Activated CD8-positive, alpha-beta T cell treated with anti-CD3 and anti-CD28 coated beads for 36 hours (primary cell): ENCODE measurements at places on chromosomes 5 and 9.
A peak's percentile ranks its signal among the peaks of the same experiment; 100 is the strongest.

- H3K4me1 ChIP-seq = no peaks in the 10 kb centered on the region
- no peaks in the 10 kb centered on the region for H3K27me3 ChIP-seq
- H3K4me3 ChIP-seq = no peak overlapping the region
- H3K36me3 ChIP-seq = peaks cover 31% of the 10 kb centered on the region
- H3K27ac ChIP-seq = no peak overlapping the region
- no peak for DNase-seq
Measured at GRCh38 chr5:864492-865167, 13.8 kb upstream of the ZDHHC11 start.

DNA sequence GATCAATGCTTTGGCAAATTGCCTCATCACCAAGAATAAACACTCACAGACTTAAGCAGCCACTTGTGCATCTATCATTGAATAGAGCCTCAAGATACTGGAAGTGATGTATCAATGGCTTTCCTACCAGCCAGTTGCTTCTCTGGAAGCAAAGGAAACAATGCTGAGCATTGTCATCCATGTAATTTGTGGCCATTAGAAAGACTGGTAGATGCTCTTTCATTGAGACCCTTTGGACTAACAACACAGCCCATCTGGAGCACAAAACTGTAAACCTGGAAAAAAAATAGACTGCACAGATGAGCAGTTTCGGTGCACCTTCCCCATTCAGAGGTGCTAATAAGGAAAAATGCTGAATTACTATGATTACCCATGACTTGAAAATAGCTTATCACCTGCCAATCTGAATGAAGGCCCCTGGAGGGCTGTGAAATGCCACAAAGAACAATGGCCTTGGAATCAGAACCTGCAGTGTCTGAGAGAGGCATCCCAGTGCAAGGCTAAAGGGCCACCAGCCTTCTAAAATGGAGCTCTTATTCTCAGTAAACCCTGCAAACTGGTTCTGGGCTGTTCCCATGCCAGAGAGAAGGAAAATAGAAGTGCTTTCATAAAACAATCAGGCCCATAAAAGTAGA is 127.5 kb downstream of the RFK start:
- no peaks in the 10 kb centered on the region for H3K4me1 ChIP-seq
- no peaks in the 10 kb centered on the region for H3K27me3 ChIP-seq
- H3K27ac ChIP-seq = no peak overlapping the region
- no peak overlapping the region for H3K4me3 ChIP-seq
- no peak for DNase-seq
- no peaks in the 10 kb centered on the region for H3K36me3 ChIP-seq

- H3K4me3 ChIP-seq = no peak overlapping the region
- H3K36me3 ChIP-seq = no peaks in the 10 kb centered on the region
- peaks cover 3% of the 10 kb centered on the region for H3K4me1 ChIP-seq
- no peak overlapping the region for H3K27ac ChIP-seq
Measured at GRCh38 chr5:61207884-61208283, 45.6 kb upstream of the SMIM15 start.

DNA sequence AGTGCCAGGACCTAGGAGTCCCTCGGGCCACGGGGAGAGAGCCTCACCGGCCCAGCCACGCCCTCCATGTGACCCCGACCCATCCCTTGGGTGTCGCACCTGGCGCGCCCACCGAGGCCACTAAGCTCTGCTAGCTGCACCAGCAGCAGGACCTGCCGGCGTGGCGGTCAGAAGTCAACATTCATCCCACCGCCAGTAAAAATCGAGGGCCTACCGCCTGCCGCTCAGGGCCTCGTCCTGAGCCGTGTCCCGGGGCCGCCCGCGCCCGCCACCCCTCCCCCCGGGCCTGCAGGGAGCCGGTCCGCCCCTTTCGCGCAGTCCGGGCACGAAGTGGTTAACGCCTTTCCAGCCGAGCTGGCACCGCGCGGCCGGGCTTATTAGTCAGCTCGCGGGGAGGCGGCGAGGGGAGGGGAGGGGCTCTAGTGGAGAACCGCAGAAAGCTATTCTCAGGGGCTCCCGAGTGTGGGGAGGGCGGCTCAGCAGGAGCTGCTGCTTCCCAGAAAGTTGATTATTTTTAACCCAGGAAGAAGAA is 124.4 kb downstream of the C9orf50 start:
- peak overlapping the region; percentile 51 for H3K4me3 ChIP-seq
- peak; percentile 92 for DNase-seq
- H3K27ac ChIP-seq = peak overlapping the region; percentile 71
- H3K27me3 ChIP-seq = no peaks in the 10 kb centered on the region
- peaks cover 9% of the 10 kb centered on the region for H3K36me3 ChIP-seq

- DNase-seq = peak; percentile 79
- H3K27me3 ChIP-seq = peaks cover 9% of the 10 kb centered on the region
- no peaks in the 10 kb centered on the region for H3K36me3 ChIP-seq
- no peaks in the 10 kb centered on the region for H3K4me1 ChIP-seq
- H3K4me3 ChIP-seq = no peak overlapping the region
Measured at GRCh38 chr5:139863855-139864558, 68.4 kb downstream of the PSD2 start.

- peak overlapping the region; percentile 58 for H3K4me3 ChIP-seq
- peaks cover 94% of the 10 kb centered on the region for H3K4me1 ChIP-seq
- H3K27ac ChIP-seq = peak overlapping the region; percentile 96
Measured at GRCh38 chr5:119322948-119323537, 32.8 kb upstream of the TNFAIP8 start.

DNA sequence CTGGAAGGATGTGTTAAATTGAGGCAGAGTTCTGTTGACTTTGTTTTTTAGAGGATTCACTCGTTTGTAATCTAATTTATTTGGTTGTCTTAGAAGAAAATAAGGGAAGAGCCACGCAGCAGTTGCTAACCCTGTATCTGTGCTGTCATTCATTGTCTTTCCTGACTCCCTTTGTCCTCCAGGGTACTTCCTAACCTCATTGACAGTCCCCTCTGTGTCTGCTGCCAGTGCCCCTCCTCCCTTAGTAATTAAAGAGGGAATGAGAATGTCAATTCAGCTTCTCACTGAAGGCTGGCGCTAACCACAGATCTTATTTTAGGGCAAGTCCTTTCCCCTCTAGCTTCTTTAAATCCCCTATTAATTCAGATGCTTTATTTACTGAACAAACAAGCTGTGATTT is 84.0 kb downstream of the MAST4 start:
- H3K36me3 ChIP-seq = no peaks in the 10 kb centered on the region
- H3K4me3 ChIP-seq = no peak overlapping the region
- H3K27ac ChIP-seq = no peak overlapping the region
- DNase-seq = no peak
- H3K4me1 ChIP-seq = no peaks in the 10 kb centered on the region

GRCh38 chr9:130938184-130938651 is 829 bp downstream of the FIBCD1 start:
- no peaks in the 10 kb centered on the region for H3K36me3 ChIP-seq
- H3K27ac ChIP-seq = no peak overlapping the region
- no peak overlapping the region for H3K4me3 ChIP-seq
- no peak for DNase-seq
- H3K4me1 ChIP-seq = peaks cover 7% of the 10 kb centered on the region
- peaks cover 45% of the 10 kb centered on the region for H3K27me3 ChIP-seq

DNA sequence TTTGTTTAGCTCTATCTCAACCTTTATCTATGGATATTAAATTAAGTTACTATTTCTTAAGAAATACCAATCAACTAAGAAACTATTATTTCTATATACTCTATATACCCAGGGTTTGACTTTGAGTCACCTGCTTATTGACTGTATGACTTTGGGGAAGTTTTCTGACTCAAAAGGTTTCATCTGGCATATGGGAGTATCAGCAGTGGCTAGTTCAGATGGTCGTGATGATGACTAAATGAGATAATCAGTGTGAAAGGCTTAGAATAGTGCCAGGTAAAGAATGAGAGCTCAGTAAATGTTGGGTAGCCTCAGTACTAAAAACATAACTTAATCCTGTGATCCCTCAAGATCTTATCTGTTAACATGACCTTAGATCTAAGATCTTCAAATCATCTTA is 179.7 kb upstream of the ISL1 start:
- H3K4me1 ChIP-seq = no peaks in the 10 kb centered on the region
- no peaks in the 10 kb centered on the region for H3K36me3 ChIP-seq
- H3K4me3 ChIP-seq = no peak overlapping the region
- H3K27ac ChIP-seq = no peak overlapping the region

GRCh38 chr5:174418809-174419539 is 305.4 kb upstream of the MSX2 start:
- H3K36me3 ChIP-seq = no peaks in the 10 kb centered on the region
- H3K27me3 ChIP-seq = peaks cover 18% of the 10 kb centered on the region
- peaks cover 8% of the 10 kb centered on the region for H3K4me1 ChIP-seq

- no peak within 1 kb of the TSS for H3K4me3 ChIP-seq
- H3K27me3 ChIP-seq = peaks cover 55% of the 10 kb centered on the region
- no peaks in the 10 kb centered on the region for H3K36me3 ChIP-seq
Measured at GRCh38 chr5:135578685-135579341, at the start of gene CXCL14. CXCL14 (minus strand) TSS chr5:135578991; CDS start chr5:135578778, 213 bp downstream.

DNA sequence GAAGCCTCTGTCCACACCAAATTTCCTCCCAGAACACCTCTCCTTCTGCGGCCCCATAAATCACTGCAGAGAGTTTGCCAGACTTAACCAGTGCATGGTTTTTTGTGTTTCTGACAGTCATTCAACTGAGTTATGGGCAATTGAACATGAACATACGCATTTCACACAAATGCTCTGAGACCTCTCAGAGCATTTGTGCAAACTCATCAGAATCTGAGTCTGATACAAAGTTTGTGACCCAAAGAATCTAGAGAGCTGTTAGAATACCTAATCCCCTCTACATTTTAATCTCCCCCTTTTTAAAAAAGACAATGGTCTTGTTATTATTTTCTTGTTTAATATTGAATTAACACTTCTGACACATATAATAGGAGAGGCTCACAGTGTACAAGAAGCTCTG is 416.9 kb upstream of the SMARCA2 start:
- no peaks in the 10 kb centered on the region for H3K36me3 ChIP-seq
- H3K27me3 ChIP-seq = peaks cover 7% of the 10 kb centered on the region
- H3K27ac ChIP-seq = no peak overlapping the region
- H3K4me3 ChIP-seq = no peak overlapping the region

- no peaks in the 10 kb centered on the region for H3K4me1 ChIP-seq
- no peaks in the 10 kb centered on the region for H3K36me3 ChIP-seq
Measured at GRCh38 chr9:78187763-78188484, 48.0 kb upstream of the CEP78 start.

DNA sequence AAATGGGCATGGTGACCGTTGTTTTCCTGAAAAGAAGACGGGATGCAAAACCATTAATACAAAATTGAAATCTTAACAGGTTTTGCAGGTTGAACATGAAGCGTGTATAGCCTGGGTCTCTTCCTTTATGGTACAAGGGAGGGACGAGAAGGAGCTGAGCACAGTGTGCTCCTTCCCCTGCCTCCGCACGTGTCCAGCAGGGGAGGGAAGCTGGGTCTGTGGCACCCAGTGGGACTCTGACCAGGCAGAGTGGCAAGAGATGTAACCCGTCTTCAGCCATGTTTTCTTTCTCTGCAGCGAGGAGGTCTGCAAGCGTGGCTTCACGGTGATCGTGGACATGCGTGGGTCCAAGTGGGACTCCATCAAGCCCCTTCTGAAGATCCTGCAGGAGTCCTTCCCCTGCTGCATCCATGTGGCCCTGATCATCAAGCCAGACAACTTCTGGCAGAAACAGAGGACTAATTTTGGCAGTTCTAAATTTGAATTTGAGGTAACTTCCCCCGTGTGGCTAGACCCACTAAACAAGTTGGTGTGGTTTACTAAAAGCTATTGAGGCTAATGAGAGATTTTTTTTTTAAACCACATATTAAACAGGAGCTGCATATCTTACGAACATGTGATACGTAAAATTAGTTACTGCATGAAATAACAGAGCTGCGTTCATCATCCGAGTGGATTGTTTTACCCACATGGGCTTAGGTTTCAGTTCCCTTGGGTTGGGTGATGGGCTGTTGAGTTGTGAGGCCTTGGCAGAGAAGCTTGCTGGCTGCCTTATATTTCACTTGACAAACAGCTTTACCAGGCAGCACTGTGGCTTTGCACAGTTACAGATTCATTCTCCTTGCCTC is 143.7 kb downstream of the TRIO start:
- no peaks in the 10 kb centered on the region for H3K27me3 ChIP-seq
- H3K36me3 ChIP-seq = no peaks in the 10 kb centered on the region
- no peaks in the 10 kb centered on the region for H3K4me1 ChIP-seq
- DNase-seq = no peak
- no peak overlapping the region for H3K27ac ChIP-seq

GRCh38 chr5:172679628-172680212 is 38.7 kb downstream of the NEURL1B start:
- no peak overlapping the region for H3K27ac ChIP-seq
- H3K27me3 ChIP-seq = no peaks in the 10 kb centered on the region
- H3K4me1 ChIP-seq = peaks cover 2% of the 10 kb centered on the region
- H3K36me3 ChIP-seq = peaks cover 2% of the 10 kb centered on the region
- H3K4me3 ChIP-seq = no peak overlapping the region

- H3K27me3 ChIP-seq = no peaks in the 10 kb centered on the region
- H3K27ac ChIP-seq = peak overlapping the region; percentile 94
- DNase-seq = peak; percentile 70
- H3K36me3 ChIP-seq = peaks cover 28% of the 10 kb centered on the region
- H3K4me3 ChIP-seq = peak overlapping the region; percentile 92
Measured at GRCh38 chr5:151222790-151223446, 974 bp downstream of the CCDC69 start.

DNA sequence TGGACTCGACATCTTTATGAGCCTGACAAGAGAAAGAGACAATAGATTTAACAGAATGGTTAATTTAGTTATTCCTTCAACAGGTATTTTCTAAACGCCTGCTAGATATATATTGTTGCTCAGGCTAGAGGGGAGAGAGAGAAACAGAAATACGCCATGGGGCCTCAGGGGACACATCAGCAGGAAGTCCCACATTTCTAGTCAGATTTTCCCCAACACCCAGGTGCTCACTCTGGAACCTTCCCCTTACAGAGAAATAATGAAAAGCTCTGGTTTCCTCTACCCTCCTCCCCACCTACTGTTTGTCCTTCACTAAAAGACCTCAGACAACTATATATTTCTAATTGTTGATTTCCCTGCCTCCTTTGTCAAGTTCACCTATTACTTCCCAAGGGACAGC is 130.3 kb upstream of the TBC1D2 start:
- no peaks in the 10 kb centered on the region for H3K36me3 ChIP-seq
- no peaks in the 10 kb centered on the region for H3K4me1 ChIP-seq
- no peak overlapping the region for H3K27ac ChIP-seq
- no peaks in the 10 kb centered on the region for H3K27me3 ChIP-seq
- no peak for DNase-seq
